ENCODE measurements at places on chromosomes 7 and 10.
A peak's percentile ranks its signal among the peaks of the same experiment; 100 is the strongest.

DNA sequence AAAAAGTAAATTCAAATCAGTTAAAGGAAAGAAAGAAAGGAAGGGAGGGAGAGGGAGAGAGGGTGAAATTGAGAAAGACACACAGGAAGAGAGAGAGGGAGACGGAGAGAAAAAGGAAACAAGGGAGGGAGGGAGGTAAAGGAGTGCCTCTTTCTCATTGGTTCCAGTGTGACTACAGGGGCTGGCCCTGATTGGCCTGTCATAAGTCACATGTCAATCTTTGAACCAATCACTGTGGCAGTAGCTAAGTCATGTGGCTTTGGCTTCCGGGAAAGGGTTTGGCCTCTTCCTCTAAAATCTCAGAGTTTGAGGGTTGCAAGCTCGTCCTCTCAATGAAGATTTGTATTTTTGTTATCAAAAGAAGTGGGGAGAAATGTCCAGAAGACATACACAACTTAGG is 150.2 kb downstream of the RAB11FIP2 start:
- no peak for DNase-seq

GRCh38 chr10:3936422-3937040 is 151.5 kb upstream of the KLF6 start:
- DNase-seq: no peak

DNA sequence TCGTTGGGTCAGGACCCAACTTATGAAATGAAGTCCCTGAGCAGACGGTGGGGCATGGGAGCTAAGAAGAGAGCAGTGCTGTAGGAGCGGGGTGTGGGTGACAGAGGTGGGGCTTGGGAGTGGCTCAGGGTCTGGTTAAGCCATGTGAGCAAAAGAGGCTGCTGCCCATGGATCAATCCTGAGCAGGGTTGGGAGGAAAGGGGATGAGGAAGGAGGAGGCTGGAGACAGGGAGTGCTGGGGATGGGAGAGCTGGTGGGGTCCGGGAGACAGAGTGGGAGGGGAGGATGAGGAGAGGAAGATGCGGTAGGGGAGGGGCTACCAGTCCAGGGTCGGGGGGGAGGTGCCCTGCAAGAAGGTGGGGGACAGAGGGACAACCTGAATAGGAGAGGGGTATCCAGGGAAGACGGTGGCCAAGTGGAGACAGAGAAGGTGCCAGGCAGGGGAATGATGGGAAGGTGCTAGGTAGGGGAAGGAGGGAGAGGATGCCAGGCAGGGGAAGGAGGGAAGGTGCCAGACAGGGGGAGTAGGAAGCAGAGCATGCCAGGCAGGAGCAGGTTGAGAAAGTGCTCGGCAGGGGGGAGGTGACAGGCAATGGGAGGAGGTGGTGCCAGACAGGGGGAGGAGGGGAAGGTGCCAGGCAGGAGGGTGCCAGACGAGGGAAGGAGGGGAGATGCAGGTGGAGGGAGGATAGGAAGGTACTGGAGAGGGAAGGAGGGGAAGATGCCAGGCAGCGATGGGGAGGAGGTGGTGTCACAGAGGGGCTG is 27.5 kb upstream of the SMARCD3 start:
- no peak for DNase-seq

DNA sequence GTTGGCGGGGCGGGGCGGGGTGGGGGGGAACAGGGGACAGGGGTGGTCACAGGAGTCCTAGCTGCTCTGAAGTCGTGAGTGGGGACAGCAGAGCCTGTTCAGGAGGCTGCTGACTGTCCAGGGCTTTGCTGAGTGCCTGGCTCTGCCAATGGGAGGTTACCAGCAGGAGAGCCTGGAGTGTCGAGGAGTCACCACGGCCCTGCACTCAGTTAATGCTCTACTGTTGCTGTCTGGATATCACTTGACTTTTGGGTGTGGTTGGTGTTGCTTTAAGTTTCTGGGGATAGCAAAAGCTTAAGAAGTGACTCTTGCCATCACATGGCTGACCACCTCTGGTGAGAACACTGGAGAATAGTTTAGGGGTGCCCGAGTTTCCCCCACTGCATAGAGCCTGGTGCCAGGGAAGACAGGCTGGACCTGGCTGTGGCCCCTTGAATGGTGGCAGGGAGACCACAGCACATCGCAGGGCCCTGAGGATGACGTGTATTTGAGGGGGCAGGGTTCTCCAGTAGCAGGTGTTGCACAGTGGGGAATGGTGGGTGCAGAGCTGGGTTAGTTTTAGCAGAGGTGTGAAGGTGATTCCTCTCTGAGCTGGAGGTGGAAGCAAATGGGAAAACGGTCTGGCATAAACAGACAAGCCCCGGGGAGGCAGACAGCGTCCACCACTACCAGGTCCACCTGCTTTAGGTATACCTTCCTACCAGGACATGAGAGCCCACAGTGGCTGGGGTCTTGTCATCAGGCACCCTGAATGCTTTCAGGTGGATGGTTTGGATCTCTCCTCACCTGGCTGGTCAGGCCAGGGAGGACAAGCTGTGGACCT is 54.2 kb upstream of the CAMK2B start:
- DNase-seq: no peak

DNA sequence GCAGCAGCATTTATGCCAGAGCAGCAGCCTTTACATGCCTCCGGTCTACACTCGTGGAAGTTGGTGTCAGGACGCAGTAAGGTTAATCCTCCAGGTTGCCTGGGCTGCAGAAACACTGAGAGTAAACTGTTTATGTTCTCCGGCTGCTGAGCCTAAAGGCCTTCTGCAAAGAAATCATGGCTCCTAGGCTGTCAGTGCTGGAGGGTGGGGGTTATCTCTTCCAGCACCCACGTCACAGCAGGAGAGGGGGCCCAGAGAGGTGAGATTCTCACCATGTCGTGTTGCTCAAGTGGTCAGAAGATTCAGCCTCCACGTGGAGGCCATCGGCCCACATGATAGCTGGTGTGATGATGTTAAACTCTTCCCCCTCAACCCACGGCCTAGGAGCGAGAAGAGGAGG is 41.2 kb downstream of the COL13A1 start:
- DNase-seq: no peak

- no peak for DNase-seq
Measured at GRCh38 chr10:71769279-71769823, 4.0 kb downstream of the VSIR start.

DNA sequence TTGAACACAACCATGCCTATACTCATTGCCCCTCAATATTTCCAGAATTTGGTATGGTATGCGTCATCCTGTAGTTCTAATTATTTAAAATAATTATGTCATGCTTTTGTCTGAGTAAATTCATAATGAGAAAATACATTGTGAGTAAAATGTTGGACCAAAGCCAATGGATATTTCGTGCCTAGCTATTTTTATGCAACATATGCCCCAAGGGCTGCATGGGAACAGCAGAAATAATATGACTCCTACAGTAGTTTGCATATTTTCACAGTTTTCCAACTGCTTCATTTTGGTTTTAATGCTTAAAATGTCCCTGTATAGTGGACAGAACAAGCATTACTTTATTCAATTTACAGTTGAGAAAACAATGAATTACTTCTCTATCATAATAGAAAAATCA is 1115.6 kb upstream of the GHITM start:
- peak; percentile 7 for DNase-seq

DNA sequence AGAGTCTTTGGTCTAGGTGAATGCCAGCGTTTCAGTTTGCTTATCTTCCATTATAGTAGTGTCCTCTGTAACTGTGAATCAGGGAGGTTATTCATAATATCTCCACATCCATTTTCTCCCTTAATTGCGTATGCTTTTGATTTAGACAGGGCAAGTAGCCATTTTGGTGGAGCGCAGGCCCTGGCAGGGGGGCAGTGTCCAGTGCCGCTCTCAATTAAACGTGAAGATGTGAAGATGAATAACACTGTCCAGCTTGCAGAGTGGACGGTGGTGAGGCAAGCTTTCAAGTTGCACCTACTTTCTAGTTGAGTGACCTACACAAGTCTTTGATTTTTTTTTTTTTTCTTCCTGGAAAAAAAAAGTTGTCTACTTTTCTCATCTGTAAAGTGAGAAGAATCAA is 4.5 kb downstream of the TSPAN14 start:
- DNase-seq: no peak

- no peak for DNase-seq
Measured at GRCh38 chr10:131638880-131639278, 261.9 kb upstream of the PPP2R2D start.

DNA sequence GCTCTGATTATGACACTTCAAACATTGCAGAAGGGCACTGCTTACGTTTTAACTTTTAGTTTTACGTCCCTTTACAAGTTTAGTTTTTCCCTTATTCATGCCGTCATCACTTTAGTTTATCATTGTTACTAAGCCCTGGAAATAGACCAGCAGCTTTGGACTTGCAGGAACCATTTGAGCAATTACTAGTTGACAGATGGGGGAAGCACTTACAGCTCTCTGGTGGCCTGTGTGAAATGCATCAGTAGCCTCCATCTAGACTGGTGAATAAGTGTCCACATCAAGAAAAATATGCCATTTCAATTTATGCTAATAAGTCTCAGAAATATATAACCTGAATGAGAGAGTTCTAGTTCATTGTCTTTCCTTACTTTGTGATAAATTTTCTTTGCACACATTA is 194.9 kb upstream of the GRM3 start:
- DNase-seq: no peak

GRCh38 chr7:92485267-92485892 is 7.6 kb upstream of the ERVW-1 start:
- no peak for DNase-seq

DNA sequence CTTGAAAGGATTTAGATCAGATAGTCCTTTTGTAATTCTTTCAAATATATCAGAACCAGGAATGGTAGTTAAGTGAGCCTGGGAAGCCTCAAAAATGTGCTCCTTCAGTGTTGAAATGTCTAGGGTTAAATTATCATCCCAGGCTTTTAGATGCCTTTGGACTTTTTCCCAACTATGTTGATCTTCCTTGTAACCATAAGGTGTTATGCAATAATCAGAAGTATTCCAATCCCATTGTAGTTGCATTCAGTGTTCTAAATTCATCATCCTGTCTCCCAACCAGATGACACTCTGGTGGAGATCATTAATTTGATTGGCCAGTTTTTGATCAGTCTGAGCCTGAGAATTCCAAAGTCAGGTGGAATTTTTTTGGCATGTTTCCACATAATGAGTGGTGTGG is 35.1 kb upstream of the AKR1C2 start:
- DNase-seq: no peak

- DNase-seq: peak; percentile 44
Measured at GRCh38 chr7:85714043-85714578, 527.3 kb upstream of the SEMA3D start.

DNA sequence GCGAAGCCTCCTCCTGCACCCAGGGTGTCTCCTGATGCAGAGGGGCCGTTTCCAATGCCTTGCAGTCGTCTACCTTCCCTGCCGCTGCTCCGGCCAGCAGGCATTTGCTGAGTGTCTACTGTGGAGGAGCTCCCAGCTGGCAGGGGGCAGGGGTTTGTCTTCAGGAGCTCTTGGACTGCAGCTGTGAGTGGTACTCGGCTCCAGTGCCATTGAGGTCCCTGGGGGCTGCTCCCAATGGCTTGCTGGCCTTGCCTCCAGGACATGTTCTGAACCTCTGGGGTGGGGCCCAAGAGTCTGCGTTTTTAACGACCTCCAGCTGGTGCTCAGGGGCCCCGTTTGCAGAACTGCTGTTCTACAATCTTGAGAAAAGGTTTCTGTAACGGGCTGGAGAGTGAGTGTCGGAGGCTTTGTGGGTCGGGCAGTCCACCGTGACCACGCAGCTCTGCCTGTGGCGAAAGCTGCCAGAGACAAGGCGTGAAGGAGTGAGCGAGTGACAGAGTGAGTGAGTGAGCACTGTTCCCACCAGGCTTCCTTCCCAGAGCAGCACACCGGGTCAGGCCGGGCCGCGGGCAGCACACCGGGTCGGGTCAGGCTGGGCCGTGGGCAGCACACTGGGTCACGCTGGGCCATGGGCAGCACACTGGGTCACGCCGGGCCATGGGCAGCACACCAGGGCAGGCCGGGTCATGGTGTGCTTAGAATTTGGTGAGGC is 520.2 kb downstream of the PTPRN2 start:
- no peak for DNase-seq

DNA sequence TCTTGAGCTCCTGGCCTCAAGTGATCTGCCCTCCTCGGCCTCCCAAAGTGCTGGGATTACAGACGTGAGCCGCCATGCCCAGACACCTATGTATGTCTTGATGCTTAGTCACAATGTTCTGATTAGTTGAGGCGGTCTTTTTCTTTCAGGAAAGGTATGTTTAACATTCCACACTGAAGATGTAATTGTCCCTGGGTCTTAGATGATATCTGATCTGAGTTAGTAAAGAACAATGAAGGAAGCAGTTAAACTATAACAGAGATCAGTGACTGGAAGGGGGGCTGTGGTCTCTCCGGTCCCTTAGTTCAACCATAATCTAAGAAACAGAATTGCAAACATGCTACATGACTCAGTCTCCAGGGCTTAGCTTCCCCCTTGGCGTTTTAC is 31.5 kb upstream of the SH2D4B start:
- no peak for DNase-seq

- no peak for DNase-seq
Measured at GRCh38 chr10:118816471-118817168, 61.9 kb upstream of the CACUL1 start.

- no peak for DNase-seq
Measured at GRCh38 chr7:55962014-55962413, 2.4 kb upstream of the NIPSNAP2 start.

GRCh38 chr10:77431209-77431611 is 206.4 kb downstream of the KCNMA1 start:
- DNase-seq: no peak

DNA sequence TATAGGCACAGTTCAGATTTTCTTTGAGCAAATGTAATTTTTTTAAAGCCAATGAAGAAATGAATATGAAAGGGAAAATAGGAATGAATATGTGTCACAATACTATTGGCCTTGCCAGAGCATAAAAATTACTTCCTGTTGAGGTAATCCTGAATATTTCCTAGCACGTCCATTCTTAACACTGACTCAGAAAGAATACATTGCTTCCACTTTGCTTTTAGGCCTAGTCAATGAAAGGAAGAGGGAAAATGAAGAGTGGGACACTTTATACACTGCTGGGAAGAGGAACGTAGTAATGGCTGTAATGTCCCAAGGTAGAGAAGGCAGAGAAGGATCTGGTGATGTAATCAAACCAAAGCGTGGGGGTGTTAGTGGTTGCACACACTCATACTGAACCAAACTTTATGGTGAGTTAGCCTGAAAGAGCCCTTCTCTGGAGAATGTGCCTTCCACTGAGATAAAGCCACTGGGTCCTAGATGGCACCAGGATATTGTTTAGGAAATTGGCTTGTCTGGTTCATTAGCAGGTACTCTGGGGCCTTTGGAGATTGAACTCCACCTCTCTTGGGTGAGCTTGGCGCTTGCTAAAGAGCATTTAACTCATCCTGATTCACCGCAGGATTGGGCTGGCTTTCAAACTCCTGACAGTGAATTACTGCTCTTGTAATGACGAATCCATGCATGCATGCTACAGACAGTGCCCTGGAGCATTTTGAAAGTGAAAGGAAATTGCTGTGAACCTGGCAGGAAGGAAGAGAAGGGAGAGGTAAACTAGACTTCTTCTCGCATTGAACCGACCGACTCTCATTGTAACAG is 254.9 kb downstream of the KIAA1217 start:
- DNase-seq: no peak

GRCh38 chr10:10270126-10271050 is 747.3 kb upstream of the CELF2 start:
- peak; percentile 15 for DNase-seq

- no peak for DNase-seq
Measured at GRCh38 chr7:142413280-142414000, 155.6 kb upstream of the PRSS58 start.

GRCh38 chr7:33971106-33971505 is 65.8 kb downstream of the BMPER start:
- no peak for DNase-seq

- DNase-seq: no peak
Measured at GRCh38 chr7:23026164-23026563, 12.2 kb upstream of the HYCC1 start.

Measured in muscle of back (tissue), 13 donors.